ENCODE measurements at places on chromosomes 7 and 10.

- no peak for DNase-seq
Observed at GRCh38 chr10:49526619-49527018, 12.3 kb downstream of the ERCC6 start.

DNA sequence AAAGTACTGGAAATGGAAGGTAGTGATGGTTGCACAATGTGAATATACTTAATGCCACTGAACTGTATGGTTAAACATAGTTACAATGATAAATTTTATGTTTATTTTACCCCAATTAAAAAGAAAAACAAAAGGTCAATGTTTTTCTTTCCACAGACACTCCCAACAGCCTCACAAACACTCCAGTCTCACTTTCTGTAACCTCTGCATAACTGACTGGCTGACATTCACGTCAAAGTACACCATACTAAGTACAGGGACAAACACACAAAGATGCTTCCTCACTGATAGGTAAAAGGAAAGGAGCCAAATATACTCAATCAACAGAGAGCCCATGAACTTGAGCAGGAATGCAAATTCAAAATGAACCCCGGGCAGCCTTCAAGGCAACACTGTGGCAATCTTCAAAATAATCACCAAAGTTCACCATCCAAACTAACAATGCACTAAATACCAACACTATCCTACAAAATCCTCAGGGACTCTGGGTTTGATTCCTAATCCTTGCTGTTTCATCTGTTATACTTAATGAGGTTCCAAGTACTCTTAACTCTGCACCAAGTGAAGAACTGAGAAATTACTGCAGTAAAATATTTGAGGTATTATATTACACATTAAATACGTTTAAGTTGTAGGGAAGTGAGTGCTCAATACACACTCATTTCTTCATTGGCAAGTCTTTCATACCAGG lies 90.8 kb downstream of the ARMH3 start:
- DNase-seq, result no peak

DNA sequence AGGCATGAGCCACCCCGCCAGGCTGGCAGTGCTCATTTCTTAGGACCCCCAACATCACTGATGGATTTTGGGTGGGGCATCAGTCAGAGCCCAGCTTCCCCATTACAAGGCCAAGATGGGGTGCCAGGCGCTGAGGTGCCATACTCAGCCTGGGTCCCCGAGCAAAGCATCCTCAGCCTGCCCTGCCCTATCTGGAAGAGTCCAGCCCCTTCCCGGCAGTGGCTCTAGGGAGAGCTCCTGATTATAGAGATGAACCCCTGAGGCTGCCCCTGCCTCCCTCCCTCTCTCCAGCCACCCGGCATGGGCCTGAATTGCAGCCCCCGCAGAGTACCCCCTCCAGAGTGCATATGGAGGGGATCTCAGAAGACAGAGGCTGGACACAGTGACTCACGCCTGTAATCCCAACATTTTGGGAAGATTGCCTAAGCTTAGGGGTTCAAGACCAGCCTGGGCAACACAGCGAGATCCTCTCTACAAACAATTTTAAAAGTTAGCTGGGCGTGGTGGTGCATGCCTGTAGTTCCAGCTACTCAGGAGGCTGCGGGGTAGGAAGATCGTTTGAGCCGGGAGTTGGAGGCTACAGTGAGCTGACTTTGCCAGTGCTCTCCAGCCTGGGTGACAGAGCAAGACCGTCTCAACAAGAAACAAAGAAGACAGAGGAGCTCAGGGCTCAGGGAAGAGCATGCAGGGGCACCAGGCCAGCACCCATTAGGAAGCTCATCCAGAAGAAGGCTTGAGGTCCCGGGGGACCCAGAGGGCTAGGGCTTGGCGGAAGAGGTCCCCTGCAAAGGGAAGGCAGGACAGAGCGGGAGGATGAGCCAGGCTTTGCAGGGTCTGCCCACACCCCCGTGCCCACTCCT lies 13.3 kb downstream of the LAT2 start:
- no peak for DNase-seq

GRCh38 chr10:117830205-117830604 lies 216.5 kb downstream of the RAB11FIP2 start:
- no peak for DNase-seq

- no peak for DNase-seq
Observed at GRCh38 chr7:33191340-33191739, 62.0 kb downstream of the BBS9 start.

DNA sequence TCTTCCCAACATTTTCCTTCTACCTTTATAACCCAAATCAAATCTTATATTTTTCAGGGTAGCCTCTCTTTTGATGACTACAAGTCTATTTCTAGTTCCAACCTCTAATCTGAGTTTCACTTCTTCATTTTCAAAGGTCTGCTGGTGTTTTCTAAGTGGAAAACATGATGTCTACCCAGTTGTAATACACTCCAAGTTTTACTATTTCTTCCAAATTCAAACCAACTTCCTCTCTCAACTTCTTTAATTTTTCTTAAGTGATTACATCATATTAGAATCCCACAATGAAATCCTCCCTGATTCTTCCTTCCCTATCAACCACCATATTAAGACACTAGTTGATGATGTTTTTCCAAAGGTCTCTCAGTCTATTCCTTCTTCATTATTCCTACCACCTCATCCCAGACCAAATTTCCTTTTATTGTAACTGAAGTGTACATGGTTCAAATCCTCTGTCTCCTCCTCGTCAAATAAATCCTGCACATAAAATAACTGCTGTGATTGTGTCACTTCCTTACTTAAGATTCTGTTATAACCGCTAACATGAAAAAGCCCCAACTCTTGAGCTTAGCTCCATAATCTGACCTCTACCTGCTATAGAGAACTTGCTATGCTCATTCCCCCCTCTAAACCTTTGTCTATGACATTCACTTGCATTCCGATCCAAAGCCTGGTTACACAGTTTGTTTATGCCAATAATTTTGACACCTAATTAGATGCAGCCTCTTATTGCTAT lies 12.7 kb downstream of the TAS2R38 start:
- no peak for DNase-seq

DNA sequence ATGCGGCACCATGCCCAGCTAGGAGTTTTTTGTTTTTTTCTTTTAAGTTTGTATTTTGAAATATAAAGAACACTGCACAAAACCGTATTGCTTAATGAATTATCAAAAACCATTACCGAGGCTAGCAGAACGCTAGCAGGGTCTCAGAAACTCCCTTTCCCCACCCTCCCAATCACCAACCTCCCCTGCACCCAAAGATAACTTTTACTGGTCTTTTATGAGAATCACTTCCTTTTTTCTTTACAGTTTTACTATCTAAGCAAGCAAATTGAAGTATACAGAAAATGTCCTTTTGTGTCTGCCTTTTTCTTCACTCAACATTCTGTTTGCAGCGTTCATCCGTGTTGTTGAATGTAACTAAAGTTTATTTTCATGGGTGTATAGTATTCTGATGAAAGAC lies 13.4 kb downstream of the HIP1 start:
- DNase-seq, result no peak

DNA sequence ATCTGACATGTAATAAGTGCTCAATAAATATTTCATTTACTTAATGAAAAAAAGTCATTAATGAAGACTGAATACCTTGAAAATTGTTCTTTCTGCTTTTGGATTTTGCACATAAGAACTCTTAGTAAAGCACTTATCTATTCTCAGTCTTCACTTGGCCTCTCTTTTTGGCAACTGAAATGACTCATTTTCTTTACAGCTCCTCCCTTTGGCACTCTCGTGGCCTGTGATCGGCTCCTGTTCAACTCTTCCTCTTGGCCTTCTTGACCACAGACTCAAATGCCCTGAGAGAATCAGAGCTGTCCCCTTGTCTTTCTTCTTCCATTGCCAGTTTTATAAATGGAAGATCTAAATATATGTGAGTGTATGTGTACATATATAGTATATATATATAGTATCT lies 54.2 kb downstream of the FOXP2 start:
- DNase-seq, result no peak

Data from liver (tissue), 10 donors.